B cell (primary cell): ENCODE measurements at places on chromosomes 3 and 15. TPM values are rescaled to one million over a fixed set of nuclear protein-coding genes. Genes with fewer than 3 reads are reported as not detected.

The PRRT3 gene
- total RNA-seq, result 3.9 and 4.4 TPM in 2 replicates

The TTLL13 gene
- total RNA-seq, result 0.22 and 0.42 TPM in 2 replicates

The IQCF5 gene
- not detected in 2 replicates for total RNA-seq

The LIPH gene
- total RNA-seq, result not detected in 2 replicates

The ISG20 gene
- 173 and 190 TPM in 2 replicates for total RNA-seq

GRCh38 chr3:105246536-105246935, 120.2 kb upstream of the ALCAM start:
- DNase-seq, result no peak

DNA sequence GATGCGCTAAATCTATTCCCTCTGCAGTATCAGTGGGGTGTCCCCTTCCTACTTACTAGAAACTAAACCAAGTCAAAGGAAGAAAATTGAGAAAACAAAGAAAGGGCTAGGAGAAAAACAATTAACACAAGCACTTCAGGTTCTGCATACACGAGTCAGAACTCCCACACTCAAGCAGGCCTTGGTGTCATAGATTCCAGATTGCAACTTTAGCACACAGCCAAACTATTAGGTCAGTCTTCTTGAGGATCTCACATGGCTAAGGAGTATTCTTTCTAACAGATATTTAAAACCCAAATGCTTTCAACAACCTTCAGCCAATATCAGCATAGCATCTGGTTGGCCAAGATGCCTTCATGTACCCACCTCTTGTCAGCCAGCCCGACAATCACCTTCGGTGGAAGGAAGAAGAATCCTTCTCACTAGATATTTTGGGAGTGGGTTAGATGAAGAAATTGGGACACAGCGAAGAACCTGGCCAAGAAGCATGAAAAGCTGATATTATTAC, 340.0 kb downstream of the VPS13C start:
- DNase-seq, result no peak

DNA sequence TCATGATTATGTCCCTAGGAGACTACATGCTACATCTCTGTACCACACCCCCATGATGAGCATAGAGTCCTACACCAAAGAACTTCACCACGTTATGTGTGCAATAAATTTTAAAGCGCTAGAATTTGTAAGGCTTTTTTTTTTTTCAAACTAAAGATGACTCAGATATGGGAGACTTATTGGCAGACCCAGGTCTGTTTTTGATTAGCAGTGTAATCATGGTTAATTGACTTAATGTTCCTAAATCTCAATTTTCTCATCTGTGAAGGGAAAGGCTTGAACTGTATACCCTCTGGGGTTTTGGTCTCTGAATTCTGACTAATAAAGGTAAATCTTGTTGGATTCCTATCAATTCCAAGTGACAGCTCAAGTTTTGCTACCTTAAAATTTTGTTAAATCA, 26.4 kb downstream of the ABI3BP start:
- no peak for DNase-seq

DNA sequence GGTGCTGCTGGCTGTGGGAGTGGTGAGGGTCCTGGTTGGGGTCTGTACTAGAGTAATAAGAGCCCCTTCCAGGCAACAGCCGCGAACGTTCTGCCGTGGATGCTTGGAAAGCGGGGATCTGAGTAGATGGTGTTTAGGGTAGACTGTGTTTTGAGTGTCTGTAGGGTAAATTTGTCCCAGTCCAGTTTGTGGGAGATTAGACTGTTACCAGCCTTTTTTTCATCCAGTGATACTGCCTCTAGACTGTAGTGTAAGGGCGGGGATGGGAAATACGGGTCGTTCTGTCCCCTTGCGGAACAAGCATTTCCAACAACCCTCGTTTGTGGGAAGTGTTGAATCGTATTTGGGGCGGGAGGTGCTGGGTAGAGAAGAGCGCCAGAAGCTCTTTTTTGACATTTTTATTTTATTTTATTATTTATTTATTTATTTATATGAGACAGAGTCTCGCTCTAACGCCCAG, 424 bp downstream of the HAUS2 start:
- DNase-seq, result no peak

DNA sequence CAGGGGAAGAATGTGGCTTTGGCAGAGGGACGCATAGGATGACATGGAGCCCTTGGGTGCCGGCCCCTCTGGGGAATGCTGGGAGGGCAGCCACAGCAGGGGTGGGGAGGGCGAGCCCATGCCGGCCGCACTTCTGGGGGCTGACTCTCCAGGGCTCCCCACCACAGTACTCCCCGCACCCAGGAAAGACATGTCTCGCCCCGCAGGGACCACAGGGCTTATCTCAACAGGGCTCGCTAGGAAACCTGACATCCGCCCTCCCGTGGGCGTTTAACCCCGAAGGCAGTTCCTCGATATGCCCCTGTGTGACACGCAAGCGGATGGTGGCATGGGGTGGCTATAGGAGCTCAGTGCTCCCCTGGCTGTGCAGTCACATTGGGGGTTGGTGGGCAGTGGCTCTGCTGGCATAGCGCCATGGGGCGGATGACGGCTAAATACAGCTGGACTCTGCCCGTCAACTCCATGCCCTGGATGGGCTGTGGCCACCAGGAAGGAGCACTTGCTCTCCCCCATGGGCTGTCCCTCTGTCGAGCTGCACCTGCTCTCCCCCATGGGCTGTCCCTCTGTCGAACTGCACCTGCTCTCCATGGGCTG, 141.4 kb downstream of the ADAMTS17 start:
- no peak for DNase-seq

- no peak for DNase-seq
Observed at GRCh38 chr15:85036716-85037115, 55.1 kb downstream of the PDE8A start.

GRCh38 chr3:142027735-142028134, 121.6 kb downstream of the TFDP2 start:
- peak; percentile 20 for DNase-seq

- DNase-seq, result no peak
Observed at GRCh38 chr3:83948771-83949170, 1010.0 kb upstream of the CADM2 start.

GRCh38 chr3:64242435-64242834, 17.2 kb upstream of the PRICKLE2 start:
- DNase-seq, result no peak
